Upper lobe of right lung (tissue), 1 donor: ENCODE measurements at places on chromosomes 6 and 20. TPM values are rescaled to one million over a fixed set of nuclear protein-coding genes. Genes with fewer than 3 reads are reported as not detected.

GRCh38 chr6:12598919-12599318, 117.6 kb upstream of the PHACTR1 start:
- no peak for DNase-seq

- DNase-seq: peak; percentile 49
Measured at GRCh38 chr6:33957892-33958525, 154.2 kb upstream of the MLN start.

DNA sequence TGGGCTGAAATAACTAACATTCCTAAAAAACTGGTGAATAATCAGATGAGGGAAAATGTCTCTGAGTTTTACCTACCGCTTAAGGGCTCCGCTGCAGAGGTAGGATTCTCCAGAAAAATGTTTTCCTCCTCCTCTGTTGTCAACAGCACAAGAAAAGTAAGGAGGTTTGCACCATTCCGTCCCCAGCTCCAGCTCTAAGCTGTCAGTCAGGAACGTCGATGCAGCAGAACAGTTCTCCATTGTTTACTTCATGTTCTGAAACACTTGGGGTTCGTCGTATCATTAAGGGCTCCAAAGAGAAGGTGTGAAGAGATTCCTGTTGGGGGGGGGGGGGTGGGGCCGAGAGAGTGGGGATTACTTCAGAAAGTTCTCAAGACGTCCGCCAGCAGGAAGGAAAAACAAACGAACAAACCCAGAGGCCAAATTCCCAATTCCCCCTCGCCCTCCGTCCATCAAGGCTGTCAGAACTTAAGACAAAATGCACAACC, 734 bp downstream of the MMS22L start:
- no peak for DNase-seq

GRCh38 chr6:31156641-31157040, 961 bp downstream of the CCHCR1 start:
- no peak for DNase-seq

DNA sequence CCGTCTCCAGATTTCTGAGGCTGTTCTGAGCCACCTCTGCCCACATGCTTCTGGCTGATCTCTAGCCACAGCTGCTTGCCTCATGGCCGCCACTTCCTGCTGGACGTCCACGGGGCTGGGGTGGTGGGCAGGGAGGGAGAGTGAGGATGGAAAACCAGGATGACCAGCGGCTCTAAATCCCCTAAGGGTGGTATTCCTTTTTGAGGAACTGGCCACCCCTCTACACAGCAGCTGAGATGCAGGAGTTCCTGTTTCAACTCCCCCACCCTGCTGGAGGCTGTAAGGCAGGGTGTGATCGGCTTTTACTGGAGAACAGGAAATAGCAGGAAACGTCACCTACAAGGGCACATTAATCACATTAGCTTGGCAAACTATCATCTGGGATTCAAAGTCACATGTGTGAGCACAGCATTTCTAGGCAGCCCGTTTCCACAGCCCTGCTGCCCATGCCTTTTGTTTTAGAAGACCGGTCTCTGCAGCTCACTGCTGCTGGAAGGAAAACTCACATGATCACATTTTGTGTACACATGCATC, 181.6 kb upstream of the ECI2 start:
- DNase-seq: peak; percentile 79

The ZNF165 gene
- 2.3 TPM for total RNA-seq

The ENPP4 gene
- total RNA-seq: 27.8 TPM
